Head of caudate nucleus (tissue), 42 donors: ENCODE measurements at places on chromosomes 13 and 19.

DNA sequence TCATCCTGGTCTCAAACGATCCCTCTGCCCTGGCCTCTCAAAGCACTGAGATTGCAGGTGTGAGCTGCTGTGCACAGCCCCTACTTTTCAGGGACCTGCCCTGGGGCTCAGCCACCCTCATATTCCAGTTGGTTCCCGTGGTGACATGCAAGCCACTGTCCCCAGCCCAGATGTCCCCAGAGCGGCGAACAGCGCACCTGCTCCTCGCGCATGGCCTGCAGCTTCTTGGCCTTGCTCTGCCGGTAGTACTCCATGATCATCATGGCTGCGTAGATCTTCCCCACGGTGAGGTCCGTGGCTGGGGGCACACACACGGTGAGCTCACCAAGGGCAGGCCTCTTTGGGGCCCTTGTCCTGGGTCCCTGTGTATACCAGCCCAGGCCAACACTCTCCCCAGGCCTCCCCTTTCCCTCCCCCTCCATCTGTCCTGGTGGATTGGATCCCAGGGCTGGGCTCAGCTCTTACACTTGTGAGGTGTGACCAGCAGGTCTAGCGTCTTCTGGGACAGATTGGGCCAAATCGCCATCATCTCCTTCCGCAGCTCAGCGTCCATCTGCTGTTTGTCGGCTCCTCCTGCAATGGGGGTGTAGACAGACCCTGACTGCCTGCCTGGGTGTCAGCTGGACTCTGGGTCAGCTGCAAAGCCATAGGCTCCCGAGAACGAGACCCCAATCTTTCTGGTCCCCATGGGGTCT, 64.0 kb downstream of the IER2 start:
- DNase-seq, result no peak

- DNase-seq, result no peak
Measured at GRCh38 chr19:8324186-8325050, 3.1 kb downstream of the RPS28 start.

DNA sequence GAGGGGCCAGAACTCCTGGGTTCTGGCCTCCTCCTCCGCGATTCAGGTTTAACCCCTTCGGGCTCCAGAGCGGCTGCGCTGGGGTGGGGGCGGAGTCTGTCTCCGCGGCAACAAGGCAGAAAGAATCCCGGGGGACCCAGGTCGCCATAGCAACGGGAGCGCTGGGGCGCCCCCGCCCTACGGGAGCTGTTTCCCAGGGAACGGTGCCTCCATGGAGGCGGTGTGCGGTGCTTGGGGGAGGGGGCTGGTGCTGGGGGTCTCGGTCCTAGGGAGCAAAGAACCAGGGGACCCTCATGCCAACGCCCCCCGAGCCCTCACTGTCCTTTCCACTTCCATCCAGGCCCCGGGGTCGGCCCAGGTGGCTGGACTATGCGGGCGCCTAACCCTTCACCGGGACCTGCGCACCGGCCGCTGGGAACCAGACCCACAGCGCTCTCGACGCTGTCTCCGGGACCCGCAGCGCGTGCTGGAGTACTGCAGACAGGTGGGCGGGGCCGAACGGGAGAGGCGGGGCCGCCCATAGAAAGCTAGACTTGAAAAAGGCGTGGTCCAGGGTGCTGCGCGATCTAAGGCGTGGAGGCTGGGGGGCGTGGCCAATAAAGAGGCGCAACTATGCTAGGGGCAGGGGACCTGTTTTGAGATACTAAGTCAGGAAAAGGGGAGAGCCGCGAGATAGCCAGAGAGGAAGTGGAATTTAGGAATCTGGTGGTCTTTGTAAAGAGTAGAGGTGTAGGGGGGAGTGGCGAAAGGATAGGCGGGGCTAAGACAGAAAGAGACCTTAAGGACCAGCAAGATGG, 1.2 kb downstream of the APLP1 start:
- DNase-seq, result peak; percentile 88

GRCh38 chr19:32489971-32490370, 84.4 kb downstream of the DPY19L3 start:
- no peak for DNase-seq

DNA sequence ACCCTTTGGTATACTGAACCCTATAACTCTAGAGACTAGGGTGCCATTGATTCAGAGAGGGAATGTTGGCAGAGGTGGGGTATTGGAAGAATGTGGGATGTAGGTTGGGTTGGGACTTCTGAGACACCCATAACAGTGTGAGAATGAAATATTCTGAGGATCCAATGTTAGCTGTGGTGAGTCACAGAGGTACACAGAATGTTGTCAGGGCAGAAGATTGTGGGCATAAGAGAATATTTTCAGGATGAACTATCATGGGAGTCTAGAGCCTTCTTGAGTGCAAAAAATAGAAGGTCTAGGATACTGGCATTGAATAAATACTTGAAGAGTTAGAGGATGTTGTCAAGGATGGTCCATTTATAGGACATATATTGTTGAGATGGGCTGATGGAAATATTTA, 9.0 kb downstream of the KLK13 start:
- no peak for DNase-seq

- no peak for DNase-seq
Measured at GRCh38 chr13:21436582-21436981, 22.5 kb downstream of the ZDHHC20 start.

GRCh38 chr13:70171151-70171550, 62.9 kb upstream of the KLHL1 start:
- DNase-seq, result no peak

- DNase-seq, result no peak
Measured at GRCh38 chr13:89755729-89756492, 1591.6 kb upstream of the MIR17HG start.

DNA sequence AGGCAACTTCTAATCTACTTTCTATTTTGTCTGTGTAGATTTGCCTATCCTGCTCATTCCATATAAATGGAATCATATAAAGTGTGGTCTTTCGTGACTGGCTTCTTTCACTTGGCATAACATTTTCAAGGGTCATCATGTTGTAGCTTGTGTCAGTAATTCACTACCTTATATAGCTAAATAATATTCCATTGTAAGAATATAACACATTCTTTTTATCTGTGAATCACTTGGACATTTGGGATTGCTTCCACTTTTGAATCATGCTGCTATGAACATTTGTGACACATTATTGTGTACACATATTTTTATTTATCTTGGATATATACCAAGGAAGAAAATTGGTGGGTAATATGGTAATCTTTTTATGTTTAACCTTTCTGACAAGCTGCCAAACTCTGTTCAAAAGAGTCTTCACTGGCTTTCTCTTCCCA, 89.0 kb upstream of the CSNK1A1L start:
- no peak for DNase-seq

GRCh38 chr19:9673912-9674662, 813 bp downstream of the ZNF562 start:
- DNase-seq, result no peak

GRCh38 chr19:5891572-5891937, 12.0 kb downstream of the NDUFA11 start:
- DNase-seq, result no peak

- no peak for DNase-seq
Measured at GRCh38 chr19:33628921-33629825, 7.4 kb downstream of the CHST8 start.

DNA sequence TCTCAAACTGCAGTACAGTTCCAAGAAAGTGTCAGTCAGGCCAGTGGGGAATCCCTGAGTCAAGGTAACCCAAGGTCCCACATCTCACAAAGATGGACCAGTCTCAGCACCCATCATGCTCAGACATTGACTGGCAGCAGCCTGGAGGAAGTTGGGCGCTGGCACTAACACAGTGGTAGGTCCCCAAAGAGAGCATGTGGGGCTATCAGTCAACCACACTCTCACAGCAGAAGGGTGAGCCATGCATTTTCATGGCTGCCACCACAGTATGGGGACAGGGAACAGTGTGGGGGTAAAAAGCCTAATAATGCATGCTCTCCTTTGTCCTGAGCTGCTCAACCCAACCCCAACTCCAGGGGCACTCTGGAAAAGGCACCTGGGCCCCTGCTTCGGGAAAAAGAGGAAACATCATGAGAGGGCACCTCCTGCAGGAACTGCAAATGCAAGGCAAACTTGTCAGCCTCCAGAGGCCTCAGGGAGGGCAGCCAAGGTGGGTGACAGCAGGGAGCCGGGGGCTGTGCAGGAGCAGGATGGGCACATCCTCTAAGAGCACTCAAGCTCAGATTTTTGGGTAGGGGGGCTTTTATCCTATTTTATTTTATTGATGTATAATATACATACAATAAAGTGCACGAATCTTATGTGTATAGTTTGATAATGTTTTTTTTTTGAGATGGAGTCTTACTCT, 9.5 kb upstream of the PLEKHF1 start:
- no peak for DNase-seq

GRCh38 chr19:51615991-51616390, 14.2 kb downstream of the SIGLEC5 start:
- no peak for DNase-seq

GRCh38 chr19:3649888-3650287, 23.3 kb upstream of the CACTIN start:
- no peak for DNase-seq

DNA sequence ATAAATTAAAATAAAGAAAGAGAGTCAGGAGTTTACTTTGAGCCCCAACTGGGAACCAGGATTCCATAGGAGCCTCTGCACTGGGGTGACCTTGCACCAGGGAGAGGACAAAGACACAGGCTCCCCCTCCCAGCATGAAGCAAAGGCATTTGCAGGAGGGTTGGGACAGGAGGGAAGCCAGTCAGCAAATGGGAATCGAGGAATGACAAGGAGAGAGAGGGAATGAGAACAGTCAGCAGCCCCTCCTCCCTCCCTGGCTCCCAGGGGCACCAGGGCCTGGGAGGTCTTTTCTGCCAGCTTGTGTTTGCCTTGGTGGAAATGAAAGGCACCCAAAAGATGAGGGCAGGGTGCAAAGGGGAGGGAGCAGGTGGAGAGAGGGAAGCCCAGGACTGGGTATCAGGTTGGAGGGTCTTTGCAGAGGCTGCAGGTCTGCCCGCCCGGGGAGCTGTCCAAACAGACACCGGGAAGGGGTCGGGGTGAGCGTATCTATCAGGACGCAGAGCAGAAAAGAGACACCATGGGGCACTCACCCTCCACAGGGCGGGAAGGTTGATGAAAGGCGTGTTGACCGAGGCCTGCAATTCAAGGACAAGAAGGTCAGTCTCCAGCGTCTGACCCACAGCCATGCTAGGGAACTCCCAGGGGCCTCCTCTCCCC, 3.8 kb downstream of the SBSN start:
- DNase-seq, result no peak

DNA sequence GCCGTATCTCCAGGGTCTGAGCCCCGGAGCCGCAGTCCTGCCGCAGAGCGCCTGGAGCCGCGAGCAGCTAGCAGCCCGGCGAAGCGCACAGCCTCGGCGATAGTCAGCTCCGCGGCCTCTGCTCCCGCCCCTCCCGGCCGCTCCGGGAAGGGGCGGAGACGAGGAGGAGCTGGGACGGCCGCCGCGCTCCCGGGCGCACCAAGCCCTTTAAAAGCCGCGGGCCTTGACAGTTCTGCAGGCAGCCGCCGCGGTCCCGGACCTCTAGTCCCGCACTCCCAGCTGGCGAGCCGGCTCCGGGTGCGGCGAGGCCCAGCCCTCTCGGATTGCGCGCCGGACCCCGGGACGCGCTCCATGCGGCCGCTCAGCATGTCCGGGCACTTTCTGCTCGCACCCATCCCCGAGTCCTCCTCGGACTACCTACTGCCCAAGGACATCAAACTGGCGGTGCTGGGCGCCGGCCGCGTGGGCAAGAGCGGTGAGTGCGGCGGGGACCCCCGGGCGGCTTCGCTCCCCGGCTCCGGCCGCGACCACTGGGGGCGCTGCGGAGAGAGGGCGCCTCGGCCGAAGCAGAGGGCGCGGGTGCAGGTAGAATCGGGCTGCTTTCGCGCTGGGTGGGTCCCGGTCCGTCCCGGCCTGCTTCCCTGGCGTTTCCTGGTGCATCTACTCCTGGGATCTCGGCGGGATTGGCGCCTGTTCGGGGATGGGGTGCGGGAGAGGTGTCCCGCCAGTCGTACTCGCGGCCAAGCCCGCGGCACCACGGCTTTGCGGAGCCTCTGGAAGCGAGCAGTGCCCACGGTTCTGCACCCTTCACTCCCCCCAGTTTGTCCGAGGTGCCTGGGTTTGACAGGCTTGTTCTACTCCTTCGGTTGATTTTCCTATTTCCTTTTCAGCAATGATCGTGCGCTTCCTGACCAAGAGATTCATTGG, at the start of gene RASL11A:
Gene RASL11A (plus strand): TSS at position 237 of the 927 bp plus-strand sequence. CDS start 115 bp downstream, at position 352.
- peak; percentile 91 for DNase-seq

DNA sequence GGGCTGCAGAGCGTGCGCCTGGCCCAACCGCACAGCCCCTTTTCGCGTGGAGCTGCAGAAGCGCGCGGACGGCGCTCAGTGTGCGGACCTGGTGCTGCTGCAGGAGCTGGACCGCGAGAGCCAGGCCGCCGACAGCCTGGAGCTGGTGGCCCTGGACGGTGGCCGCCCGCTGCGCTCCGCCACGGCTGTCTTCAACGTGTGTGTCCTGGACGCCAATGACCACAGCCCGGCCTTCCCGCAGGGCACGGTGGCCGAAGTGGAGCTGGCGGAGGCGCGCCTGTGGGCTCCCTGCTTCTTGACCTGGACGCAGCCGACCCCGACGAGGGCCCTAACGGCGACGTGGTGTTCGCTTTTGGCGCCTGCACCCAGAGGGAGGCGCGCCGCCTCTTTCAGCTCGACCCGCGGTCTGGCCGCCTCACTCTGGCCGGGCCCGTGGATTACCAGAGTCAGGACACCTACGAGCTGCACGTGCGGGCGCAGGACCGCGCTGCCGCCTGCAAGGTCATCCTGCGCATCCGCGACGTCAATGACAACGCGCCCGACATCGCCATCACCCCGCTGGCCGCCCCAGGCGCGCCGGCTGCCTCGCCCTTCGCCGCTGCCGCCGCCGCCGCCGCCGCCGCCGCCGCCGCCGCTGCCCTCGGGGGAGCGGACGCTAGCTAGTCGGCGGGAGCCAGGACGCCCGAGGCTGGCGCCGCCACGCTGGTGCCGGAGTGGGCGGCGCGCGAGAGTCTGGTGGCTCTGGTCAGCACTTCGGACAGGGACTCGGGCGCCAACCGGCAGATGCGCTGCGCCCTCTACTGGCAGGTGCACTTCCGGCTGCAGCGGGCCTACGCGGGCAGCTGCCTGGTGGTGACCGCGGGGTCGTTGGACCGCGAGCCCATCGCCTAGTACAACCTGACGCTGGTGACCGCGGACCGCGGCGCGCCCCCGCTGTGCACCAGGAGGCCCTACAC, 172.2 kb downstream of the OLFM4 start:
- DNase-seq, result no peak
